ENCODE measurements at places on chromosomes 16 and 17.

- DNase-seq = no peak
These were observed 17.1 kb downstream of the PLEKHG4 start for GRCh38 chr16:67296420-67296819.

GRCh38 chr17:70107904-70108565, 33.0 kb downstream of the KCNJ16 start:
- no peak for DNase-seq

DNA sequence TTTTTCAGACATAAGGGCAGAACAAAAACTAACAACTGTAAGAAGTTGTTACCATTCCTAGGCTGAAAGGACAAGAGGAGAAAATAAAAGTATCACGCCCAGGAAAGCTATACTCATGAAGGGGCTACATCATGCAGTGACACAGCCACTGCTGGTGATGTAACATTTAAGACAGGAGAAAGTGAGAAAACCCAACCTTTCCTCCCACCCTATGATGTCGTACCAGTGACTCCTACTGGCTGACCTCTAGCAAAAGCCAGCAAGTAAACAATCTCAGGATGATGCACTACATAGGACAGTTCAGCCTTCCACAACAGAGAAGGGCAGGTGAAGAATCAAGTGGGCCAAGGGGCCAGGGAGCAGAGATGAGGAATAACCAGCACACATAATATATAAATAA, 14.0 kb upstream of the OR1E2 start:
- no peak for DNase-seq

DNA sequence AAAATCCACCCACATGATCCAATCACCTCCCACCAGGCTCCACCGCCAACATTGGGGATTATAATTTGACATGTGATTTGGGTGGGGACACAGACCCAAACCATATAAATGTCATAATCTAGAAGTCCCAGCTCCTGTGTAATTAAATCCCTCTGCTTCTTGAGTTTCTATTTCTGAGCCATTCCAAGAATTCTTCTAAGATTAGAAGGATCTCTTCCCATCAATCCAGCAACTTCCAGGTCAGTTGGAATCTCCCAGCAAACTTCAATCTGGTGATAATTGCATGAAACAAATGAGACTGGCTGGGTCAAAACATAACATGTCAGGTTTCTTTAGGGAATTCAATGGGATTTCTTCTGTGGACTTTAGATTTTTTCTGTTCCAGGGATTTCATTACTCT, 127.8 kb upstream of the CDH5 start:
- DNase-seq = no peak

DNA sequence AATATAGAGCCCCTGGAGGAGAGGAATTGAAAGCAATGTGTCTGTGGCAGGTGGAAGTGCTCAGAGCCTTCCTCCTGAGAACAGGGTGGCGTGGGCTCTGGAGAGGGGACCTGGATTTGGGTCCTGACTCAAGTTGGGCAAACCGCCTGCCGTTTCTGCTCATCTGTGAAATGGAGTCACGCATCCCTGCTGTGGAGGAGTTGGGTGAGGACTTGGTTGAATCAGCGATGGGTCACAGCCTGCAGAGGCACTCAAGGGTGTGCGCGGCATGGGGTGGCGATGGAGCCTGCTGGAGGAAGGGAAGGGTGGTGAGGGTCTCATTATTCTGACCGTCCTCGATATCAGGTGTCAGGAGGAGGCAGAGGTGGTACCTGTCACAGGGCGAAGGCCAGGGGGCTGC, 3.1 kb downstream of the ADAD2 start:
- DNase-seq = no peak

DNA sequence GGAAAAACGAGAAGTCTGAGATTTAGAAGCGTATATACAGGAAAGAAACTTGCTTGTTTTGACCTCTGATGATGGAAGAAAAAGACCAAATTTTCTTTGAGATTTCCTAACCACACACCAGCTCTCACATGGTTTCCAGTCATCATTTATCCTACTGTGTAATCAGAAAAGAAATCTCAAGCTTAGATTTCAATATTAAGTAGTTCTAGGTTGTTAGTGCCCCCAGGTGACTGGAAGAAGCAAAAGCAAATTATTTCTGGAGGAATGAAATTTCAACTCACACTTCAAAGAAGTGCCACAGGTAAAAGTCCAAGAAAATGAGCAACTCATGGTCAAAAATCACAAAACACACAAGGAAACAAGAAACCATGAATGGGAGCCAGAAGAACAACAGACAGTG, 51.8 kb upstream of the KDM6B start:
- DNase-seq = no peak

DNA sequence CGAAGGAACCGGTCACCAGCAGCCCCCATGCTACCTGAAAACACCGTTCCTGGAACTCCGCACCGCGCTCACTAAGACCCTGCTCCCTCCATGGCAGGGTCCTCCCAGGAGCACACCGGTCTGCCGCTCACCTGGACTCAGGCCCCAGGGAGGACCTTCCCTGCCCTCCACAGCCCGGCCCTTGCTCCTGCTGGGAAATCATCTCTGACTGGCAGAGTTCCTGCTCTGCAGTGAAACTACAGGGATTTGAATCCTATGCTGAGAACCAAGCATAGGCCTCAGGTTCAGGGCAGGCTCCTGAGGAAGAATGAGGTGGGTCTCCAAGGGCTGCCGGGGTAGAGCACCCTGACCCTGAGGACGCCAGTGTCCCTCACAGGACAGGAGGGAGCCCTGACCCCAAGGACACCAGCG, 88.5 kb downstream of the KCNJ12 start:
- no peak for DNase-seq

GRCh38 chr17:79808763-79809529, 12.1 kb upstream of the CBX8 start:
- no peak for DNase-seq

DNA sequence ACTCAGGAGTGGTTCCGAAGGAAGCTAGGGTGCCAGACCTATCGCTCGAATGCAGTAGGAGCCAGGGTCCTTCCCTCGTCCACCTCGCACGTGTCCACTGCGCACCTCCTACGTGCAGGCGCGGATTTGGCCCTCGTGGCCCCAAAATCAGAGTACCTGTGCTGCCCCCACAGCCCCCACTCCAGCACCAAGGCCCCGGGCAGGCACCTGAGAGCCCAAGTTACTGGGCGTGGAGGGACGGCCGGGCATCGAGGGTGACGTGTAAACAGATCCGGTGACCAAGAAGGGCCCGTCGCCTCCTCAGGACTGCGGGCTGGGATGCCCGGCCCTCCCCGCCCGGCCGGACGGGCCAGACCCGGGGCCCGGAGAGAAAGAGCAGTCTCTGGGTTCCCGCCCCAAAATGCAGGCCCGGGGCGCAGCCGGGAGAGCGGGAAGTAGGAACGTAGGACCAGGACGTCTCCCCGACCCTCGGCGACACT, 492 bp downstream of the SLC25A39 start:
- DNase-seq = no peak

GRCh38 chr17:27106347-27106981, 187.4 kb upstream of the WSB1 start:
- no peak for DNase-seq

- no peak for DNase-seq
These were observed at the start of gene SLC2A4 for GRCh38 chr17:7281074-7281952. Gene SLC2A4 (plus strand): TSS chr17:7281718. CDS start chr17:7281935, 217 bp downstream.

- no peak for DNase-seq
These were observed 1.7 kb downstream of the RABEP1 start for GRCh38 chr17:5283571-5284315.

DNA sequence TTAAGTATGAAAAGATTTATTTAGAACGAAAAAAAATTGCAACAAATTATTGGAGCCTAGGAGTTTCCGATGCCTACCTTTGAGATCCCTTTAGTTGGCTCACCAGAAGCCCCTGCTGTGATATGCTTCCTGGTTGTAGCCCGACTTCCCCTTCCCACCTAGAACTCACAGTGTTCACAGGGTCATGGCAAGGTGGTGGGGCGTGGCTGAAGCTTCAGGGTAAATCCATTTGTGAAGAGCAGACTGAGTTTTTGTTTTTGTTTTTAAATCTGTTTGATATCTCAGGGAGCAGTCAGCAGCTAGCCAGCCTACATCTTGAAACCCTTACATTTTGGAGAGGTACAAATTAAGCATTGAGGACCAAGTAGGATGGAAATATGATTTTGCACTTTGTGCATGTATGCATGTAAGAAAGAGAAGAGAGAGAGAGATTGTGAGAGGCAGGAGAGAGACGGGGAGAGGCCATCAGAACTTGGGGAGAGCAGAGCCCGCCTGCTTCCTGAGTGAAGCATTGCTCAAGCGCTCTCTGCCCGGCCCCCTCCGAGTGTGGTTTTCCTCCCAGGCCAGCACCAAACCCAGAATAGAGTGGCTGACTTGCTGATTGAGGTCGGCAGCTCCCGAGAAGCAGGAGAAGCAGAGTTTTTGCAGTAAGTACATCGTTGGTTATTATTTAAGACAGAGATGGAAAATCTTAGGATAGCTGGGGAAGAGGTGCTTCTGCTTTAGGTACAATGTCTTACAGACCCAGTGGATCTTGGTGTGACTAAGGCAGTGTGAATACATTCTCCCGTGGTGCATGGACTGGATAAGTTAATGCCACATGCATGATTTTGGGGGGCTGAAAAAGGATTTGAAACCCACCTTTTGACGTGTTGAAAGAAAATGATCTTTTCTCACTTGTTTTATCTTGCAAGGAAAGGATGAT, 64.2 kb downstream of the SPECC1 start:
- DNase-seq = peak; percentile 33

DNA sequence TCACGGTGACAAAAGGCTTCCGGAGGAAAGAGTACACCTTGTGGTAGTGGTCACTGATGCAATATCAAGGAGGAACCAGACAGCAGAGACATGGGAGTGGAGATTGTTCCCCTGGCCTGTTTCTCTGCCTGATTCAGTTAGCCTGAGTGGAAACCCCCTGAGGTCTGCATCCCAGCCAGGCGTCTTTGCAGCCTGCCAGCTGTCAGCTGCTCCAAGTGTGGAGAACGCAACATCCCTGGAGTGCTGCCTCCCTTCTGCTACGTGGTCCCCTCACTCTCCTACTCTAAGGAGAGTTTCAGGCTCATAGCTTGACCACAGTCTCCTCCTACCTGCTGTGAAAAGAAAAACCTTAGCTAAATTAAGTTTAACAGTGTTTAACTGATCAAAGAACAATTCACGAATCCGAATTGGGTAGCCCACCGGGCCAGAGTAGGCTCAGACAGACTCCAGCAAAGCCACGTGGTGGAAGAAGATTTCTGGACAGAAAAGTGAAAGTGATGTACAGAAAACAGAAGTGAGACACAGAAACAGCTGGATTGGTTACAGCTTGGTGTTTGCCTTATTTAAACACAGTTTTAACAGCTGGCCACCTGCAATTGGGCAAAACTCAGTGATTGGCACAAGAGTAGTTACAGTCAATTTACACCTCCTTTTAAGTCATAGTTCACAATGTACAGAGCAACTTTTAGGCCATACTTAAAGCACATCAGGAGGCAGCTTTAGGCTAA, 188.6 kb downstream of the DNAH9 start:
- no peak for DNase-seq

- peak; percentile 15 for DNase-seq
These were observed 17.9 kb downstream of the GOSR2 start for GRCh38 chr17:46940692-46941404.

DNA sequence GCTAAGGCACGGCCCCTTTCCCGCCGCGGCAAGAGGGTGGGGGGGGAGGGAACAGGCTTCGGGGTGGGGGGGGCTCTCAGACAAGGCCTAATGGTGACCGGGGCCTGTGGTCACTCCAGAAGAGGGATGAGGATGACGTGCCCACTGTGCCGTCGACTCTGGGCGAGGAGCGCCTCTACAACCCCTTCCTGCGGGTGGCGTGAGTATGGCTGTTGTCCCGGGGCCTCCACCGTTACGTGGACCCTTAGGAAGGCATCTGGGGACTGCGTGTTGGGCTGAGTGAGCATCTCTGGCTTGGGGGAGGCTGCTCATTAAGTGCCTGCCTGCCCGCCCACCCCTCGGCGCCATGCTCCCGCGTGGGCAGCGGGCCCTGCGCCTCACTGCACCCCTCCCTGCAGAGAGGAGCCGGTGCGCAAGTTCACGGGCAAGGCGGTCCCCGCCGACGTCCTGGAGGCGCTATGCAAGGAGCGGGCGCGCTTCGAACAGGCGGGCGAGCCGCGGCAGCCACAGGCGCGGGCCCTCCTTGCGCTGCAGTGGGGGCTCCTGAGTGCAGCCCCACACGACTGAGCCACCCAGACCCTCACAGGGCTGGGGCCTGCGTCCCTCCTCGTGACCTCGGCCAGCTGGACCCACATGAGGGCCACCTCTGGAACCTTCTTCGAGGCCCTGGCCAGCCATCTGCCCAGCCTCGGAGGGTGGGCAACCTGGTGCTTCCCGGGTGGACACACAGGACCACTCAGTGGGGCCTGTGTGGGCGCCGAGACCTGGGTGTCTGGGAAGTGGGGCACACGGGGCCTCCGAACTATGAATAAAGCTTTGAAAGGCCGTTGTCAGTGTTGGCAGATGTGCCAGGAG, 2.2 kb downstream of the HAGHL start:
- DNase-seq = no peak

All from substantia nigra (tissue), 51 donors.